CD8-positive, alpha-beta memory T cell (primary cell): ENCODE measurements at places on chromosomes 7 and 10. TPM values are rescaled to one million over a fixed set of nuclear protein-coding genes. Genes with fewer than 3 reads are reported as not detected.

GRCh38 chr10:33295851-33296250, 38.6 kb downstream of the NRP1 start:
- H3K27ac ChIP-seq = no peak overlapping the region
- no peak overlapping the region for H3K4me3 ChIP-seq
- no peak for DNase-seq
- no peaks in the 10 kb centered on the region for H3K36me3 ChIP-seq

The NCF1 gene
- 0.27 TPM for total RNA-seq

DNA sequence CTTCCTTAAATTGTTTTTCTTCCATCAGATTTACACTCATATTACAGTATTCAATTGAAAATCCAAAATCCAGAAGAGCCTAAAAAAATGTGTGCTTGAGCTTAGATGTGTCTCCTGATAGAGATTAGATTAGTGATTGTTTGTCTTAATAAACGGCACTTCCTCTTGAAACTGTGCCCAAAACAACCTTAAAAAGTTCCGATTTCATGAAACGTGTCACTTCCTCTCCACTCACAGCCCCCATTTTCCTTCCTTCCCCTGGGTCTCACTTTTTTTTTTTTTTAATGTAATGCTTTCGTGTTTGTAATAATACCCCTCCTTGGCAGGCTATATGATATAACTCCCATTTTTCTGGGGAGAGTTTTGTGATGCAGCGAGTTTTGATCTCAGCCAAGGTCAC, 114.8 kb upstream of the ADO start:
- DNase-seq = no peak
- peaks cover 41% of the 10 kb centered on the region for H3K4me1 ChIP-seq
- peak overlapping the region; percentile 30 for H3K4me3 ChIP-seq
- no peaks in the 10 kb centered on the region for H3K27me3 ChIP-seq
- peak overlapping the region; percentile 43 for H3K27ac ChIP-seq

The LOXL4 gene
- not detected for total RNA-seq

DNA sequence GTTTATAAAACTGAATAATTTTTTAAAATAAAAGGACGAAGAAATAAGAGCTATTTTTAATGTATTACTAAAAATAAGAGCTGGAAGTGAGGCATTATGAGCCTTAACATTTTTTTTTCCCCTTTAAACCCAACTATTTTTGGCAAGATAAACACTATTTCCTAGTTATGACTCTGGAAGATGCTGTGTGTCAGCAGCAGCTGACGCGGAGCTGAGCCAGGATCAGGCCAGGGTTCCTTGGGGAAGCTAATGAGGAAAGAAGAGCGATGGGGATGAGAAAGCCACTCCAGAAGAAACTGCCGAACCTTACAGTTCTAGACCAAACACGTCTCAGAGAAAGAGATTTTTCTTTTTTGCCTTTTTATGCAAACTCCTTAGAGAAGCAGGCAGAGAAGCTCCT, 85.9 kb downstream of the USP6NL start:
- DNase-seq = no peak
- H3K27ac ChIP-seq = no peak overlapping the region
- no peaks in the 10 kb centered on the region for H3K36me3 ChIP-seq
- no peaks in the 10 kb centered on the region for H3K27me3 ChIP-seq
- no peak overlapping the region for H3K4me3 ChIP-seq
